Testis (tissue), 5 donors: ENCODE measurements at places on chromosomes 12 and 14. TPM values are rescaled to one million over a fixed set of nuclear protein-coding genes. Genes with fewer than 3 reads are reported as not detected.

Gene CCDC197
- total RNA-seq: 20.7 TPM

Gene AKAP5
- total RNA-seq: 0.50 TPM

Gene CMA1
- not detected for total RNA-seq

Gene NPAS3
- total RNA-seq: 1.1 TPM

Gene GLIPR1L2
- 6.3 TPM for total RNA-seq

Gene STXBP6
- total RNA-seq: 11.3 TPM

Gene HSP90B1
- 257 TPM for total RNA-seq

Gene LBHD2
- 1.9 TPM for total RNA-seq

Gene KLHL28
- total RNA-seq: 15.4 TPM
